ENCODE measurements at places on chromosomes 6 and 20.

DNA sequence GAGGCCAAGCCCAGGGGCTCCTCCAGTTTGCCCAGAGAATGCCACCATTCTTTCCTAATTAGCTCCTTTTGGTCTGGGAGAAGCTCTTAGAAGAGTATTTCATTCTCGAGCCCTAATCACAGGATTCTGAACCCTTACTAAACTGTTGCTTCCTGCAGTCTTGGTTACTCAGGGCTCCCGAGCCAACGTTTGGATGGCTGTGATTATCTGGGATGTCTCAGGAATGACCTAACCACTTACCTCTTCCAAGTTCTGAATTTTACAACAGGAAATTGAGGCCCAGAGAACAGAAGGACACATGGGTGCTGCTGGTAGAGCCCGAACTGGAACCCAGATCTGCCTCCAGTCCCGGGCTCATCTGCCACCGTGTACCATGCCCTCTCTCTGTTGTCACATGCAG is 22.2 kb upstream of the PNPLA1 start:
- no peak for DNase-seq

DNA sequence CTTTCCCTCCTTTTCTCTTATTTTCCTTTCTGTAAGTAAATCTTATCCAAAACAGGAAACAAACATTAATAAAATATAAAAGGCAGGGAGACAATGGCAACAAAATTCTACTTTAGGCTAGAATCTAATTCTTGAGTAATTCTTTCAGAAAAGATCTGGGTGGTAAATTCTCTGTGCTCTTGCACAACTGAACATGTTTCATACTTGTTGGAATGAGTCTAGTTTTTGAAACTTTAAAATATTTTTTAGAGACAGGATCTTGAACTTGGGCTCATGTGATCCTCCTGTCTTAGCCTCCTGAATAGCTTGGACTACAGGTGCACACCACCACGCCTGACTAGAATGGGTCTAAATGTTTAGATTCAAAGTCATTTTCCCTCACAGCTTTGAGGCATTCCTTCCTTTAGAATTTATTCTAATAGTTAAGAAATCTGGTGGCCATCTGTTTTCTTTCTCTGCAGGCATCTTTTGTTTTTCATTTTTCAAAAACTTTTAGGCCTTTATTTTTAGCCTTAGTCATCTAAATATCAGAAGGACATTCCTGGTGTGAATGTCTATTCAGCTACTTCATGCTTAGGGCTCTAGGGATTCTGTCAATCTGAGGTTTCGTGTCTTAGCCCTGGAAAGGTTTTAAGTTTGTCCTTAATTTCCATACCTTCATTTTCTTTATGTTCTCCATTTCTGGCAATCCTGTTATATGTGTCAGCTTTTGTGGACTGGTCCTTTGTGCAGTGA is 76.5 kb downstream of the CDKAL1 start:
- DNase-seq, result no peak

DNA sequence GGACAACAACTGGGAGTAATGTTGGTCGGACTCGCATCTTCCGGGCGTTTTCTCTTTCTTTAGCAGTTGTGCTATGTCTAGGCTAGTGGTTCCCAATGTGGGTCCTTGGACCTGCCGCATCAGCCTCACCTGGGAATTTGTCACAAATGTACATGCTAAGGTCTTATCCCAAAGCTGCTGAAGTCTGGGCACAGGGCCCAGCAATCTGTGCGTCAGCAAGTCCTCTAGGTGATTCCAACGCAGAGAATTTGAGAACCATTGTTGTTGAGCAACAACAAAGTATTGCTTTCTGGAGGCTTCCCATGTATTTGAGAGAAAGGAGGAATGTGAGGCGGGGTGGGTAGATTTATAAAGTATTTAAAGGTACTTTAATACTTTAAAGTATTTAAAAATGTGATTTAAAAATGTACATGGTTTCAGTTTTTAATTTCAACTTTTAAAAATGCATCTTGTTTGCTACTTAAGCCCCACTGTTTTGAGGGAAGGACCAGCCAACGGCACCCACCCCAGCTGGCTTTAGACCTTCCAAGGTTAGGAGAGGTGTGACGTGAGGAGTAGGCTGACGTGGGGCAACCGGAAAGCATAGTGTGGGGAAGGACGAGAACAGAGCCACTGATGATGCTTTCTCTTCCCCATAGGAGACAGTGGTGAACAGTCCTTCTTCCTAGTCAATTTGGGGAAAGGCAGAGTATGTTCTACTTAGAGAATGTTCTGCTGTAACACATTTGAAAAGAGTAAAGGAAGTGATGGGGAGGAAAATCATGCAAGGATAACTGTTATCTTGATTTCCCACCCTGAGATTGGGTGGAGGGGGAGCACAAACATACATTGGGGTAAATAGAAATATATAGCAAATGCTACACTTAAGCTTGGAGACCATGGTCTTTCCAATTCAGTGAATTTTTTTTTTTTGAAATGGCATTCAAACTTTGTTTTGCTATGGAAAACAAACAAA is 4.3 kb downstream of the UST start:
- peak; percentile 35 for DNase-seq

DNA sequence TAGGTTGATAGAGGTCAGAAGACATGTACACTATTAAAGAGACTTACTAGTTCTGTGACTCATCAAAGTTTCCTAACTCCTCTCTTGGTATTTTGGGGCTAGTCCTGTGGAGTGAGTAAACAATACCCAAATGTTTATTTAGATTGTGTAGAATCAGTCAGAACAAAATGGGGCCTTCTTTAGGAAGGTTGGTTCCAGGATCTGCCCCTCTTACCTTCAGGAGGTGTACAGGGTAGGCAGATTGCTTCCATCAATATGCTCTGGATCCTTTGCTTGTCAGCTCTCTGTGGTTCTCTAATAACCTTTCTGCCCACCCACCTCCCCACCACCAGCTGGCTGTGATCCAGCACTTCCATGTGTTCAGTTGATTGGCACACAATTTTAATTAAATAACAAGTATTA is 107.0 kb downstream of the POPDC3 start:
- DNase-seq, result no peak

DNA sequence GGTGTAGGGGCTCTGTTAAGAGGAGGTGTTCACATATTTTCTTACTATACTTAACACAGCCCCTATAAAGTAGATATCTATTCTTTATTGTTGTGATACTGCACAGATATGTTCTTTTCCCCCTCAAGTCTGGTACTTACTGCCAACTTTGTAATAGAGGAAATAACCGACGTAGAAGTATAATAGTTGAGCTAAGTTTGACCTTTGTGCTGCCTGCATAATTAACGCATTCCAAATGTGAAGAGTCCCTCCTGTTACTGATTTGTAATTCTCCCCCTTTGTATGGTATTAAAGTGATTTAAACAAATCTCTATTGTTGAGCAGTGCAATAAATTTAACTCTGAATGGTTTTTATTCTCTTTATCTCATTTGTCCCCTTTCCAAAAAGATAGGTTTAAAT is 39.0 kb downstream of the PHF3 start:
- no peak for DNase-seq

- DNase-seq, result peak; percentile 13
These were observed 7.5 kb downstream of the SNAI1 start for GRCh38 chr20:49990271-49990720.

DNA sequence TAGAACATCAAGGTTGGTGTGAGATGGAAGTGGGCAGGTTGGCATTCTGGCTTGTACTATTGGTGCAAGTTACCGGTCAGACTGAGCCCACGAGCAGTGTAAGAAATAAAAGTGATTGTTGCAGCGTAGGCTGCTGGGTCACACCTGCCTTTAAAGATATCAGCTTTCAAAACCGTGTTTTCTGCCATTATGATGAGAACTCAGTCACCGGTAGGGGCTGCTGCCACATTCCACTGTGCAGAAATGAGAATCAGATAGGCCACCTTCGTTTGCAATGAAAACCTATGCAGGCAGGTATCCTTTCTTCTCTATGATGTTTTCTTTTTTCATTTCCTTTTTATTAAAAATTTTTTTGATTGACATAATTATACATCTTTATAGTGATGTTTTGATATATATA is 168.5 kb downstream of the MYLK4 start:
- no peak for DNase-seq

DNA sequence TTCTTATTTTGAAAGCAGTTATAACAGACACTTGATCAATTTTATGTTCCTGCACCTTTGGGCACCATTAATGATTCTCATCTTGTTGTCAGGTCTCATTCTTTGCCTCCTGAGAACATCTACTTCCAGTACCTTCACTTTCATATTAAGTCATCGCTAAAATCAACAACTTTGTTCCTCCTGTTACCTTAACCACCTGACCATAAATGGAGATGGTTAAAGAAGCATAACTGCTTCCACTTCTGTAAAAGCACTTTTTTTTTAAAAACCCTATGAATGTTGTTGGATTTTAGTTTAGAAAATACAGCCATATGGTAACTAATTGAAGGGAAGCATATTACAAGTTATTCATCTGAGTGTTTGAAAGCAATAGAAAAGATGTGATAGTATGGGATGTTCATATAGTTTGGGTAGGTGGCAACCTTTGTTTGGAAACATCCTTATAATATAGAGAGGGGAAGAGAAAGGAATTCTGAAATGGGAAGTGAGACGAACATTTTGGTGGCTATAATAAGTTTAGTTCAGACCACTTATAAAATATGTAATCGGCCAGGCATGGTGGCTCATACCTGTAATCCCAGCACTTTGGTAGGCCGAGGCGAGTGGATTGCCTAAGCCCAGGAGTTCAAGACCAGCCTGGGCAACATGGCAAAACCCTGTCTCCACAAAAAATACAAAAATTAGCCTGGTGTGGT is 53.9 kb downstream of the AFG1L start:
- no peak for DNase-seq

DNA sequence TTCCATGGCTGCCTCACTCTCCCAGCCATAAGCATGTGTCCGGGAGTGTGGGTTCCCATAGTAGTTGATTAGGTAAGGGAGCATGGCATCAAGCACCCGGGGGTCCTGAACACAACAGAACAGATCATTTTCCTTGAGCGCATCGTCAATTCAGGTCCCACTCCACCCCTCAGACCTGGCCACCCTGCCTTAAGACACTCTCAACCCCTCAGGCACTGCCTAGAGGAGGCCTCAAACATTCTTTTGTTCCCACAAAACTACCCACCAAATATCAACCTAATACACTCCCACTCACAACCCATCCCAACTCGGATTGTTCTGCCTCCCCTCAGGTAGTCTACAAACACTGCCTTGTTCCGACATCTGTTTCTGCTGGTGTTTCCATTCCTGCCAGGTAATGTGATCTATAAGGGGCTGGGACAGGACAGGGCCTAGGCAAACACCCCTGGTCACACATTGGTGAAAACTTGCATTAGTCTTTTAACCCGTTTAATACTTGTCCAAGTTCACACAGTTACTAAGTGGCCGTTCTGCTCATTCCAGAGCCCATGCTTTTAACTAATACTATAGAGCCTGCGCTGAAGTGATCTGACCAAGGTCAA is 1.4 kb downstream of the NFS1 start:
- no peak for DNase-seq

- no peak for DNase-seq
These were observed 677.6 kb downstream of the KIF16B start for GRCh38 chr20:15895560-15896084.

GRCh38 chr6:136822046-136822375 is 381 bp upstream of the PEX7 start:
- DNase-seq, result no peak

GRCh38 chr6:149045404-149045803 is 272.1 kb upstream of the TAB2 start:
- DNase-seq, result no peak

DNA sequence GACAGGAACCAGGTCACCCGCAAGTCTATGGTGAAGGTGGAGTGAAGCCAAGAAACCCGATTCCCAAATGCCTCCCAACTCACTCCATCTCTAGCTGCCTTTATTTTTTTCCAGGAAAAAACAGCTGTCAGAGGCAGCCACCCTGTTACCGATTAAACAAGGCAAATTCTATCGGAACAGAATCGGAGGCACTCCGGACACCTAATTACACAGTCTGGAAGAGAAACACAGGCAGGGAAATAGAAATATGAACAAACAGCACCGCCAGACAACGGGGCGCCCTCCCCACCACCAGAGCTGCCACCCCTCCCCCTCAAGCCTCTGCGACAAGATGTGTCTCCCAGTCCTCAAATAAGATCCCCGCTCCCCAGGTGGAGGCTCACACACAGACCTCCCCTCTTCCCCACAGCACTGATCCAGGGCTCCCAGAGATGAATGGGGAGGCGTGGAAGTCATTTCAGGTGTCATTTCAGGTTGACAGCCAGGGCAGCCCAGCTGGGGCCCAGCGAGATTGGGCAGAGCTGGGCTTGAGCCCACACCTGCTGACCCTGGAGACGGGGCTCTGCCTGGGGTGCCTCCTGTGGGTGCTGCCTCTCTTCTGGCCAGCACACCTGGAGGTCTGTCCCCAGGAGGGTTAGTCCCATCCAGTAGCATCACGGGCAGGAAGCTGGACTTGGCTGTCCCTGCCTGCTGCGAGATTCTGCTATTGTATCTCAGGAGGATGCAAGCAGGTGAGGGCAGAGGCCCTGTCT is 19.8 kb upstream of the VSTM2L start:
- DNase-seq, result no peak

- no peak for DNase-seq
These were observed 144.4 kb upstream of the EXOC2 start for GRCh38 chr6:837380-837779.

- DNase-seq, result no peak
These were observed 14.3 kb upstream of the PDSS2 start for GRCh38 chr6:107473660-107474059.

DNA sequence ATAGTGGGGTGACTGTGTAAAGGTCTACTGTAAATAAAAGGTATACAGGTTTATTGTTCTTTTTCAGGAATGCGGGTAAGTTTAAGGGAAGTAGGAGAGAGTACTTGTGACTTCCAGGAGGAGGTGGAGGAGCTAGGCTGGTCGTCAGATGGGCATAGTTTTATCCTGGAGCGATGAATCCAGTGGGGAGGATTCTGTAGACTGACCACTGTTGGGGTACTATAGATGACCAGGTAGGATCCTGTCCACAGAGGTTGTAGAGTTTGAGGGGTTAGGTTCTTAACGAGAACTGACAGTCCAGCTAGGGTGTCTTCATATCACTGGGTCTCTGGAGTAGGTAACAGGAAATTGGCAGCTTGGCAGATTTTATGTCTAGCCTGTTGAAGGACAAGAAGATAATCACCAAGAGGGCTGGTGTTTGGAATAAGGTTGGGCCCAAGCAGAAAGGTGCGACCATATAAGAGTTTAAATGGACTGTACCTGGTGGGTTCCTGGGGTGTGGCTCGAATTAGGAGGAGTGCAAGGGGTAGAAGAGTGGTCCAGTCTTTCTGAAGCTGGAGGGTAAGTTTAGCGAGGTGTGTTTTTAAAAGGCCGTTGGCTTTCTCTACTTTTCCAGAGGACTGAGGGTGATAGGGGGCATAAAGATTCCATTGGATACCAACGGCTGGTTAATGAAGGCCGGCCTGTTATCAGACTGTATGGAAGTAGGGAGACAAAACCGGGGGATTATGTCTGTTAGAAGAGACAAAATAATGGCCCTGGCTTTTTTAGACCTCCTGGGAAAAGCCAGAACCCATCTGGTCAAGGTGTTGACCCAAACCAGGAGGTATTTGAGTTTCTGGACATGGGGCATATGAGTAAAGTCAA is 751.3 kb upstream of the ADGRB3 start:
- no peak for DNase-seq

DNA sequence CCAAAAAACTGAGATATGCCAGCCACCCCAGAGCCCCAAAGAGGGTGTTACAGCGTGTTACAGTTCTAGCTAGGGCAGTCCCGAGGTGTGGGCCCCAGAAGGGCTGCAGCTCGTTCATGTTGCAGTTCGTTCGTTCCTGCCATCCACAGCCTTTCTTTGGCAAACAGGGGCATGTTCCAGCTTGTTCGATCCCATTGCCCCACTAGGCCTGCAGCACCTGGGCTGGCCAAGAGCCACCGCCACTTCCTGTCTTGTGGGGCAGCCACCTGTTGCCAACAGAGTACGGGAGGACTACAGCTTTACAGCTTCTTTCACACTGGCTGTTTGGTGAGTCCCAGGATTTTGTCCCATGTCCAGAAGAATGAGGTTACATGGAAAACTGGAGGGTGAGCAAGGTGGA is 198.1 kb downstream of the MMUT start:
- no peak for DNase-seq

All from caudate nucleus (tissue), 63 donors.